ENCODE measurements at places on chromosomes 16 and 17. TPM values are rescaled to one million over a fixed set of nuclear protein-coding genes. Genes with fewer than 3 reads are reported as not detected.

Gene IL17C
- total RNA-seq: not detected

Gene KRTAP4-9
- total RNA-seq: not detected

Gene SMCR8
- 25.2 TPM for total RNA-seq

Gene MT3
- not detected for total RNA-seq

Gene HOXB1
- total RNA-seq: not detected

Gene PRAC1
- not detected for total RNA-seq

Gene CTF1
- total RNA-seq: 9.3 TPM

Gene CBFB
- 63.0 TPM for total RNA-seq

Gene SHISA9
- total RNA-seq: not detected

Gene CCDC144A
- total RNA-seq: 10.9 TPM

Data from upper lobe of right lung (tissue), 1 donor.